ENCODE measurements at places on chromosomes 11 and 22.

GRCh38 chr22:21044931-21045584, 688 bp upstream of the LRRC74B start:
- peak; percentile 18 for DNase-seq

GRCh38 chr11:112016765-112017376, 8.3 kb upstream of the DLAT start:
- no peak for DNase-seq

- no peak for DNase-seq
Observed at GRCh38 chr11:133318221-133318620, 214.1 kb downstream of the OPCML start.

GRCh38 chr11:69088676-69089146, 40.0 kb downstream of the TPCN2 start:
- peak; percentile 19 for DNase-seq

DNA sequence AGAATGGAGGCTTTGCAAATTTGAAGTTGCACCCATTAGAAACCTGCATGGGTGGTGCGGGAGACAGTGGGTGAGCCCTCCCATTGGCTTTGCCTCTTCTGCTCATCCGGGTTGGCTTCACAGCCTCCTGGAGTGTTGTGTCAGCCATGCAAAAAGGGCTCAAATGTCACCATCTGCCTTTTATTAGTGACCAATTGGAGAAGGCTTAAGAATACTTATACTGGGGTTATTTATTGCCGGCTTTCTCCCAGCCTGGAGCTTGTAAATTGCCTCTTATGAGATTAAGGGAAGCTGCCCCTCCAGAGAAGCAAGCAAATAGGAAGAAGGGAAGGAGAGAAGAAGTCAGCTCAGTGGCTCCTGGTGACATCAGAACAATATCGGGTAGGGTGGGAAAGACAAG, 182.6 kb downstream of the ST3GAL4 start:
- DNase-seq: no peak

GRCh38 chr11:128701086-128701485, 7.2 kb downstream of the FLI1 start:
- no peak for DNase-seq

DNA sequence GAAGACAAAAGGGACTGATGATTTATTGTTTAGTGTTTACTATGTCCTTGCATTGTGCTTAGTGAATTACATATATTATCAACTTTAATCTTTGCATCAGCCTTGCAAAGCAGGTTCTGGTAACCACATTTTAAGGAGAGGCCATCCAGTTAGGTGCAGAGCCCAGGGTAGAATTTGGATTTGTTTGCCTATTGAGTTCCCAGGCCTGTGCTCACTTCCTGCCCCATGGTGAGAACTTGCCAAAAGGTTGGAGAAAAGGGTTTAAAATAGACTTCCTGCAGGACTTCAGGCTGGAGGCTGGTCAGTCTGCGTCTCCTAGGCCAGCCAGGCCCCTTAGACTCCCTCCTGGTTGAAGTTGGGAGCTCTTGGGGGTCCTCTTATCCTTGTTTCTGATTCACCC, 72.1 kb downstream of the ATXN10 start:
- no peak for DNase-seq

DNA sequence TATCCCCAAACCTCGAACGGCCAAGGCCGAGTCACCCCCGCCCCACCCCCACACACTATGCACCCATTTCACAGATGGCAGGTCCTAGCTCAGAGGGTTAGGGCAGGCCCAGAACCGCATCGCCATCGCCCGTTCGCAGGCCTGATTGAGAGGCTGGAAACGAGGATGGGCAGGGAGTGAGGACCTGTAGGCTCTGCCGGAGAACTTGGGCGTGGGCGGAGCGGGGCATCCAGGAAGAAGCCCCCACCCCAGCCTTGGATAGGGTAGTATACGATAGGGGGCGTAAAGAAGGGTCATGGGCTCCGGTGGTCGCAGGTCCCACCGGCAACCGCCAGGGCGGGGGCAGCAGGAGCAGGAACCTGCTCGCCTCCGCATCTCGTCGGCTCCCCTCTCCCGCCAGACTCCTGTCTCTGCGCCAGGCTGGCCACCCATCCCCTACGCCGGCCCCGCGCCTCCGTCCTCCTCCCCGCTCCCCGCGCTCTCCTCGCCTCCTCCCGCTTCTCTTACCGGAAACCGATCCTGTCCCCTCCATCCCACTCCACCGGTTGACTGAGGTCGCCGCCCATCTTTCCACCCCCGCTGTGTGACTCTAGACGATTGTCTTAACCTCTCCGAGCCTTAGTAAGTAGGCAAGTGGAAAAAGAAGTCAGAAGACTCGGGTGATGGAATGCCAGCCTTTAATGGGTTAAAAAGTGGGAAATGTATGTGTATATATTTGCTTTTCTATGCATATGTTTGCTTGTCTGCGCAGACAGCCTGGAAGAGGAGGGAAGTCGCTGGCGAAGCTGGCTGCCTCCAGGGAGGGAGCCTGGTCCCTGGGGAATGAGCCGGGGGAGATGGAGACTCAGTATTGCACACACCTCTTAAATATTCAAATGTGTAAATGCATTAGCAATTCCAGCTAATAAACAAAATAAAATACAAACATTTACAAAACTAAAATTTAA, 52.8 kb downstream of the CYTH4 start:
- no peak for DNase-seq

- no peak for DNase-seq
Observed at GRCh38 chr22:29780748-29781676, 13.8 kb downstream of the UQCR10 start.

GRCh38 chr11:72890881-72891280, 76.7 kb downstream of the ATG16L2 start:
- DNase-seq: no peak

DNA sequence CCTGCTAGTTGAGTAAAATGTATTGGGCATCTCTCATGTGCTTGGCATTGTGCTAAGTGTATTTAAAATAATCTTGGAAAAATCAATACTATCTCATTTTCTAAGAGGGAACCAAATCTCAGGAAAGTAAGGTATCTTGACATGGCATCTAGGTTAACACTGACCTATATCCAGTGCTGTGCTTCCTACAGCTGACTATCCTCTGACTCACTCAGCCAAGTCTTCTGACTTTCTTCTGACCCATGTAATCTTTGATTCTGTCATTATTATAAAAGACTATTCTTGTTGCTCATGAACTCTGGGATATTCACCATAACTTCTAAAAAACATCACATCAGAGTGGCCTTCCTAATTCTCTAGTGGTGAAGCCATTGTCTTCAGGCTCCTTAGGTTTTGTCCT, 304.1 kb upstream of the TENM4 start:
- no peak for DNase-seq

GRCh38 chr22:21074102-21074715, 28.5 kb downstream of the LRRC74B start:
- peak; percentile 29 for DNase-seq

DNA sequence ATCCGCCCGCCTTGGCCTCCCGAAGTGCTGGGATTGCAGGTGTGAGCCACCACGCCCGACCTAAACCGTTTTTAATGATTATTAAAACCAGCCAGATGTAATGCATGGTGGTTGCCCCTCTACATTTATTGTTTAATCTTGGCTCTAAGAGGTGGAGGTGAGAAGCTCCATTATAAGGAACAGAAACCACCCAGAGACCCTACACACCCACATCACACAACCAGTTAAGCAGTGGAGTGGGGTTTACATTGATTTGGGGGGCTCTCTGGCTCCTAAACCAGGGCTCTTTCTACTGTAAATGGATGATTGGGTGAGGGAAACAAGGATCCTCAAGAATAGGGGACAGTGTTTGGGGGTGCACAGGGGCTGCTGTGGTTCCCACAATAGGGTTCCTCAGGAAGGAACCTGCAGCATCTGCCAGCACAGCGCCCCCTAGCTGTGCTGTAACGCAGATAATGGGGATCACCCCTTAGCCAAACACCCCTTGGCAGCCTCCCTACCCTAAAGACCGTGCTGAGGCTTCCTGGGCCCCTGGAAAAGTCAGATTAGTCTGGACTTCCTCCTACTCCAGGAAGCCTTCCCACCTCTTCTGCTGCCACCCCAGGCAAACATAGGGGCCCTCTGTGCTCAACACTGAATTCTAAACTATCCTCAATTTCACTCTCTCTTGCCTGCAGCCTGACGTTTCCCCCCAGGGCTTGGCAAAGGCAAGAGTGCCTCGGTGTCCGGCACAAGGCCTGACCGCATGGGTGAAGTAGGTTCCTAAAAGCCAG, 2.4 kb downstream of the MPST start:
- DNase-seq: peak; percentile 31

DNA sequence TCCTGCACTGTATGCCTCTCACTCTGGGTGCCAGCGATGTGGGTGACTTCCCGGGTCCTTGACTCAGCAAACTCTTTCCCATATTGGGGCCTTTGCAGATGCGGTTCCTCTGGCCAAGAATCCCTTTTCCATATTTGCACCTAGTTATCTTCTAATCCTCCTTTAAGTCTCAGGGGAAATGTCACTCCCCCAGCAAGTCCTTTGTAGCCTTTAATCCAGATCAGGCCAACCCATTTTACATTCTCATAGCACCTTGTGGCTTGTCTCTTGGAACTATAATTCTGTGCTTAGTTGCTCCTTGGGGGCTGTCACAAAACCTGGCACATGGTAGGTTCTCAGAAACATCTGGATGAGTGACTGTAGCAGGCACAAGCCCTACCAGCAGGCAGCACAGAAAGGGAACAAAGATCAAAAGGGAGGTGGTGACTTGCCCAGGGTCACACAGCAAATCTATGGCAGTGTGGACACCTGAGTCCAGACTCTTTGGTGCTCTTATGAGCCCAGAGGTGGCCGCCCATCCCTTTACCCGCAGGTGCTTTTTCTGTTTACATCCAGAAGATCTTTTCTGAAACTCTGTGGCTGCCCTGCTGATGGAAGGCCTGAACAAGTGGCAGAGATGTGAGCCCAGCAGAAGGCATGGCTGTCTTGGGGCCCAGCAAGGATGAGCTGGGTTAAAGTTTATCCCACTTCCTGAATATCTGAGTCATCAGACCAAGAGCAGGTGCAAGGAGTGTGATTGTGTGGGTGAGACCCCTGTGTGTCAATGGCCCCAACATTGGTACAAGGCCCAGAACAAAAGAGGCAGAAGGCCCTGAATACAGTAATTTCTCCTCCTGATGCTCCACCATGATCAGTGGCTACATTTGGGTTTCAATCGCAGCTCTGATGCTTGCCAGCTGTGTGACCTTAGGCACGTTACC, 78.6 kb upstream of the GRK3 start:
- DNase-seq: no peak

- no peak for DNase-seq
Observed at GRCh38 chr11:28899706-28900105, 791.5 kb downstream of the METTL15 start.

DNA sequence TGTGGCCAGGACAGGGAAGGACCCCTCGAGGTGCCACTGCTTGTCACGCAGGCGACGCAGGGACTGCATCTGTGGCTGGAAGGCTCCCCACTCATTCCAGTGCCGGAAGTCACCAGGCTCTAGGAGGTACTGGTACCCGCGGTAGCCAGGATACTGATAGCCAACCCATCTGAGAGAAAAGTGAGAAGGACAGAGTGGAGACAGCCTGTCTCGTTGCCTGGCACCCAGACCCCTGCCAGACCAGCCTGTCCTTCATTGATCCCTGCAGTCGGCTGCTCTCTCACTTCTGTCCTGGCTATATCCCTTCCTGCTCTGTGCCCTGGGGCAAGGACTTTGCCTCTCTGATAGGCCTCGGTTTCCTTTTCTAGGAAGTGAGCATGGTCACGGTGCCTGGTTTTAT, 9.6 kb upstream of the TPST2 start:
- DNase-seq: no peak

GRCh38 chr11:20739107-20739506, 69.7 kb downstream of the NELL1 start:
- DNase-seq: no peak

GRCh38 chr22:23266780-23267179, 86.5 kb downstream of the BCR start:
- DNase-seq: no peak

DNA sequence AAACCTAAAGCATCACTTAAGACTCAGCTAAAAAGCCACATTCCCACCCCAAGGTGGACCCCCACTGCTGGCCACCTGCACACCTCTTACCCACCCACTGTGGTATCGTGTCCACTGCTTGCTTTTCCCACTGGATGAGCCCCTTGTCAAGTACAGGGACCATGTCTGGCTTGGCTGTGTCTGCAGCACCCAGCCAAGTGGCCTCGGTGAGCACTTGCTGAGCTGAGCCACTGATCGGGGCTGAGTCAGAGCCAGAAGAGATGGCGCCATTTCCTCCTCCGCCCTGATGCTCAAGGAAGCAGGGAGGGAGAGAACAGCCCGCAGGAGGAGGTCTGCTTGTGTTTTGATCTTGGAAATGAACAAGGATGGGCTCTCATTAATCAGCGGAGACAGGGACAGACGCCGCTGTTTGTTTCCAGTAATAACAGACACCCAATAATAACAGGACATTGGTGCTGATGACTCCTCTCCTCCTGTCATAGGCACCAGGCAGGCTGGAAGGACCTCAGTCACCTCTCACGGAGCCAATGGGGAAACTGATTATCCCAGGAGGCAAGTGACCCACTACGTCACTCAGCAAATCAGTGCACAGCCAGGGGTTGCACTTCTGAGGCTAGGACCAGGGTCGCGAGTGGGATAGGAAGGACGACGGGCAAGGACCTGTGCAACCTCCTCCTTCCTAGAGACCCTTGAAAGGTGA, 85.2 kb upstream of the RTL6 start:
- DNase-seq: no peak

DNA sequence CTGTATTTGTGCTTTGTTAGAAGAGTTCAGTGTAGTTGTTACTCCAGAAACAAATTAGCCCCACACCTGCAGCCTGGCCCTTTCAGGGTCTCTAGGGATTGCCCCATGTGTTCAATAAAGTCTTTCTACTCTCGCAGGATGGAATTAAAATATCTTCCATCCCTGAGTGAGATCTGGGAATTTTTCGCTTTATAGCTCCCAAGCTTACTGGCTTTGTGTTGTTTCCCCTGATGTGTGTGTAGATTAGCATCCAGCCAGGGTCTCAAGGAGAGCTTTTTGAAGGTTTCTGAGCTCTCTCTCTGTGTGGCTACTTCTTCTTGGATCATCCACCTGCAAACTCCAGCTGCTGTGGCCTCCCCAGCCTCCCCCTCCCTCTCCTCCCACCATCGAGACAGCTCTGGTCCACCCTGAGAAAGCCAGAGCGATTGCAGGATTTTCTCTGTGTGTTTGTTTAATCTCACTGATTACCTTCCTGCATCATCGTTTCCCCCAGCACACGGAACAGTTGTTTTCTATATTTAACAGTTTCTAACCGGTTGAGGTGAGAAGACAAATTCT, 553.5 kb downstream of the TBC1D22A start:
- DNase-seq: no peak

DNA sequence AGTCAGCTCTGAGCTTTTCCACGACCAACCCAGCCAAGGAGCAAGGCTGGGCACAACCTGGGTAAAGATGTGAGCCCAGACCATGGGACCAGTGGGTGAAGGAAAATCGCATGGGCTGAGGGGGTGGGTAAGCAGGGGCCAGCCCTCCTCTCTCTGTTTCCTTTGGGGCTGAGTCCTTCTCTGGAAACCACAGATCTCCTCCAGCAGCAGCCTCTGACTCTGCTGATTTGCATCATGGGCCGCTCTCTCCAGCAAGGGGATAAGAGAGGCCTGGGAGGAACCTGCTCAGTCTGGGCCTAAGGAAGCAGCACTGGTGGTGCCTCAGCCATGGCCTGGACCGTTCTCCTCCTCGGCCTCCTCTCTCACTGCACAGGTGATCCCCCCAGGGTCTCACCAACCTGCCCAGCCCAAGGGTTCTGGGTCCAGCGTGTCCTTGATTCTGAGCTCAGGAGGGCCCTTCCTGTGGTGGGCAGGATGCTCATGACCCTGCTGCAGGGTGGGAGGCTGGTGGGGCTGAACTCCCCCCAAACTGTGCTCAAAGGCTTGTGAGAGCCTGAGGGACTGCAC, 67.8 kb downstream of the GGTLC2 start:
- no peak for DNase-seq

Measured in GDM1 (cell line).